ENCODE measurements at places on chromosomes 4 and X.

GRCh38 chr4:142598132-142598531, 248.0 kb downstream of the INPP4B start:
- no peak for DNase-seq

- DNase-seq = no peak
Observed at GRCh38 chrX:9647431-9647830, 118.2 kb downstream of the GPR143 start.

- no peak for DNase-seq
Observed at GRCh38 chrX:1378306-1378759, 13.6 kb downstream of the SLC25A6 start.

DNA sequence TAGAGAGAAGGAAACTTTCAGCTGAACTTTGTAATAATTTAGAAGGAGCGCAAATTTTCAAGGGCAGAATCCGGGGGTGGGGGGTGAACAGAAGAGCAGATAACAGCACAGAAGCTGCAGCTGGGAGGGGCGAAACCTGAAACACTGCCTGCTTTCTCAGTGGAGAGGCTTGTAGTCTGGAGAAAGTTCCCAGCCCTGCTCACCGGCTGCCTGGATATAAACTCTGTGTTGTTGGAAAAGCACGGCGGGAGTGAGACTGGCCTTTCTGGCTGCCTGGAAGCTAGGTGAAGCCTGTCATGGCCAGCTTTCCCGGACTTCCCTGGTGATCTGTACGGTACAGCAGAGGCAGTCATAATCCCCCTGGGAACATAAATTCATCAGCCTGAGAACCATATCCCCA, 1352.1 kb upstream of the DIAPH2 start:
- DNase-seq = no peak

GRCh38 chr4:68658672-68659071, 11.8 kb downstream of the UGT2B15 start:
- no peak for DNase-seq

DNA sequence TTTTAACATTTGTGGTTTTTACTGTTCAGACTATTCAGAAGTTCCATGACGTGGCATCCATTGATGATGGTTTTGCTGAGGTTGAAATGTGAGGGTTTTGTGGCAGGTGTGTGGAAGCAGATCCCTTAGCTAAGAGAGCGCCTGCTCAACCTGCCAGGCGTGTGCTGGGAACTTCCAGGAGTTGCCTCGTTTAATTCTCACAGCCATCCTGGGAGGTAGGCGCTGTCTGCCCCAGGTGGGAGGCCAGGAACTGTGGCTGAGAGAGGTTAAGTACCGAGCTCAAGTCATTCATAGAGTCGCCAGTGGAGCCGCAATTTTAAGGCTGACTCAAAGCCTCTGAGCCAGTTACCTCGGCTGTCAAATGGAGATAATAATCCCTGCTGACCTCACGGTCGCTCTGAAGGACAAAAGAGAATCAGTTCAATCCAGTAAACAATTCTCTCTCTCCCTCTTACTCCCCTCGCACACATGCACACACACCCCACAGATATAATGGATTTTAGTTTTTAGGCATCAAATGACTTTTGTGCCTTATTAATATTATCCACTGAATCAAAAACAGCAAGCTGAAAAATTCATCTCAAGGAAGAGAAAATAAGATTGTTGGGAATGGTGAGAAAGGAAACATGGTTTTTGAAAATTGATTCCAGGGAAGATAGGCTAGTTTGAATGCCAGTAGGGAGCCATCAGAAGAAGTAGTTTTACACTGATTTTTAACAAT, 171.3 kb downstream of the PTTG2 start:
- DNase-seq = no peak

GRCh38 chr4:154854362-154854761, 73.3 kb downstream of the RBM46 start:
- DNase-seq = no peak

DNA sequence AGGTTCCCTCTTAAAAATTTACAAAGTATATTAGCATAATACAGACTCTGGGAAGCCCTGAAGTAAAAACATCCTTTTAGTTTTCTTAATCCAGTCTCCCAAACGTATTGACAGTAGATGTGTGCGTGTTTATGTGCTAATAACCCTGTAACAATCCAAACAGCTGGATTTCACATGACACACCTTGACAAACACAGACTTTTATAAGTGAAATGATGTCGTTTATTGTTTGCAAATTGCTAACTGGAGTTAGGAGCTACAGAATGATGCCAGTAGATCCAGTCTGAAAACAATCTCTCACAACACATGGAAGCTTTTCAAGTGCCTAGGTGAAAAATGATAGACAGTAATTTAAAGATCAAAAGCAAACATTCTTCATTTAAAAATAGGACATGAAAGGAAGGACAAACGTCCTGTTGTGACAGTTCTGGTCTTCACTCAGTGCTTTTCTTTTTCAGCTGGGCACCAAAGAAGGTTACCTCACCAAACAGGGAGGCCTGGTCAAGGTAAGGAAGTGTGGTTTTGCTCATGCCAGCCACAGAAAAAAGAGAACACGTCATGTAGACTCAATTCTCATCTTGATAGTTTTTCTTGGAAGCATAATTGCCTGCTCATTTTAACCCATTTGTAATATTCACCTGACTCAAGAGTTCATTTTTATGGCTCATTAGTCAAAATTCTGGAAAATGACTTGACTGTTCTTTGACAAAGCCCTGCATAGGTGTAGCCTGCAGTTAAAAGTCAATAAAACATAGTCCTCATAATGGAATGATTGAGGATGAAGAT, 32.9 kb downstream of the LAMTOR3 start:
- no peak for DNase-seq

DNA sequence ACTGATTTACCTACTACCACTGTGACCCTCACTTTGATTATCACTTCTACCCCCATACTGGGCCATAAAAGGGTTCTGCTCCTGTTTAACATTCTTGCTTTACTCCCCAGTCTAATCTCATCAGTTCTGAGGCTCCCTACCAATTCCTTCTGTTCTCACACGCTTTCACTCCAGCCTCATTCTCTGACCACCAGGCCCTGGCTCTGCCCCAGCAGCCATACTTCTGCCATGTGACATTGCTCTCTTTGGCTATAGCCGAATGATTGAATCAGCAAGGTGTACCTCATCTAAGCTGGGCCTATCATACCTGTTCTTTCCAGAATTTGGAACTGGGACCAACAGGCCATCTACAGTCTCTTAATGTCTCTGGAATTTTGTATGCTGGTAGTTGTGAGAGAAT, 14.4 kb upstream of the ELF2 start:
- no peak for DNase-seq

- no peak for DNase-seq
Observed at GRCh38 chr4:125679989-125680388, 365.2 kb downstream of the FAT4 start.

- no peak for DNase-seq
Observed at GRCh38 chrX:147917700-147918695, 6.3 kb downstream of the FMR1 start.

DNA sequence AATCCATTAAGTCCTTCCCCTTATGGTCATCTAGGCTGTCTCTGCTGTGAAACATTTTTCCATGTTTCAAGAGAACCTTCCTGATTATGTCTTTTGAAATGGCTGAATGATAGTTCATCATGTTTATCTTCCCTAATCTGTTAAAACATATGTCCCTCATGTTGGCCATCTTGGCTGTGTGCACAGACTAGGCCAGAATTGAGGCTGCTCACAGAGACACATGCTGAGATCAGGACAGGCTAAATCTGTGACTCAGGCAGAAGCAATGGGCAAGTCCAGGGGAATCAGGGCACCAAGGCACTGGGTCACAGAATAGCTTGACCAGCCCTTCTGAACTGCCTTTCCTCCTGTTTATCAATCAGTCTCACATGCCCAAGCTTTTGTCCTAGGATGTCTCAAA, 78.3 kb downstream of the FHDC1 start:
- no peak for DNase-seq

DNA sequence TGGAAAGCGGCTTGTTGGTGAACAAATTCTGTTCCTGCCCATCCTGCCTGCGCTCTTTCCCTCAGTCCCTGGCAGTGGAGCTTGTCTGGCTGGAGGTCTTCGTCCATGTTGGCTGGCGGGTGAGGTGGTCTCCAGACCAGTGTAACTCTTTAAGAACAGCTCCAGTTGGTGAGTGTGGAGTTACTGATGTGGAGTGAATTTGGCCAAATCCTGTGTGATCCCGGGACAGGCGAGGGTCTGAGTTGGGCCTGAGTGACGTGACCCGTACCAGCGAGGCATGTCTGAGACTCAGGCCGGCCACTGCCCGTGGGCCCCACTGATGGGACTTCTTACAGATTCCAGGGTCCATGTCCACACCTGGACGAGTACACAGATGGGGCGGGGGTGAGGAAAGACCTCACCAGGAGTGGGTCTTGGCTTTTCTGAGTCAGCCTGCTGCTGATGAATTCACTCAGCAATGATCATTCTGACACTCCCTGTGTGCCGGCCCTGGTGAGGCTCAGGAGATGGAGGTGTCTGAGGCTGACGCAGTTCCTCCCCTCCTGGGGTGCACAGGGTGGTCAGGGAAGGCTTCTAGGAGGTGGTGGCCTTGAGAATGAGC, 45.5 kb downstream of the PSAPL1 start:
- DNase-seq = no peak

Measured in NCI-H1092 (cell line).